NCI-H526 (cell line): ENCODE measurements at places on chromosomes 13 and 19.

DNA sequence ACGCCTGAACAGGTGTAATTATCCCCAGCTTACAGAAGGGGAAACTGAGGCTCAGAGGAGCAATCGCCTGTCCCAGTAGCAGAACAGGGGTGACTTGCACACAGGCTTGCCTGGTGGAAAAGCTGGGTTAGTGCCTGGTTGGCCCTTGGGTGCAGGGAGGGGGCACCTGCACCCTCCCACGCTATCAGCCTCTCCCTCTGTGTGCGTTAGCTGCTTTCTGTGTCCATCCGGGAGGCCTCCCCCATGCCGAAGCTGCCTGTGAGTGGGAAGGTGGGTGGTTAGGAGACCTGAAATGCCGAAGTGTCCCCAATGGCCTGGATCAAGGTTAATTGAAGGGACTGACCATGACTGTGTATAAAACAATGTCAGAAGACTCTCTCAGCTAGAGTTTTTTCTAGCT, 295.0 kb downstream of the ZNF536 start:
- no peak for DNase-seq

DNA sequence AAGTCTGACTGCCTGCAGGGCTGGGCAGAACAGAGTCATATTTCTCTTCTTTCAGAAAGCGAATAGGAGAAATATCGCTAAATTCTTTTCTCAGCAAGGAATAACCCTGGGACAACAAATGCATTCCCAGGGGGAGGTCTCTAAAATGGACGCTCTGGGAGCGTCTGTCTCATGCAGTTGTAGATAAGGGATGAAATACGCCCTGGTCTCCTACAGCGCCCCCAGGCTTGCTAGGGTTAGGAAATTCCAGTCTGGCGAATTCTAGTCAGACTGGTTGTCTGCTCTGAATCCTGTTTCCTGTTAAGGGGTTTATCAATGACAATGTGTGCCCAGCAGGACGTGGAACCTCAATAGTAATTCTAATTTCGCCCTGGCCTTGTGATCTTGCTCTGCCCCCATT, 1214.1 kb downstream of the DIAPH3 start:
- DNase-seq = no peak

GRCh38 chr13:106475852-106476251, 59.6 kb downstream of the EFNB2 start:
- no peak for DNase-seq

- DNase-seq = no peak
Measured at GRCh38 chr13:38473305-38473704, 123.7 kb downstream of the UFM1 start.

DNA sequence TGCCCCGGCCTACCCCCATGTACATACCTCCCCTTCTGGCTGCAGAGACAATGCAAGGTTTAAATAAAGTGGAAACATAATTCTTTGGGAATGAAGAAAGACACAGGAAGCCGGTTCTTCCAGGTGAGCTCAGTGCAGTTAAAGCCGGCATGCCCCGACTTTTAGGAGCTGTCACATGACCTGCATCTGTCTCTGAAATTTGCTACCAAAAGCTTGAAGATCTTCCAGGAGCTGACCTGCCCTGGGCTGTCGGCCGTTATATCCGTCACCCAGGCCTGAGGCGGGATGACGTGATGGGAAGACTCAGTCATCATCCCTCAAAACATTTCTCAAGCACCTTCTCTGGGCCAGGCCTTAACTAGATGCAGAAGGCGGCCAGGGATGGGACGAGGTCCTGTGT, 10.3 kb downstream of the RAB8A start:
- no peak for DNase-seq

- no peak for DNase-seq
Measured at GRCh38 chr19:19306191-19306590, 14.1 kb downstream of the SUGP1 start.

DNA sequence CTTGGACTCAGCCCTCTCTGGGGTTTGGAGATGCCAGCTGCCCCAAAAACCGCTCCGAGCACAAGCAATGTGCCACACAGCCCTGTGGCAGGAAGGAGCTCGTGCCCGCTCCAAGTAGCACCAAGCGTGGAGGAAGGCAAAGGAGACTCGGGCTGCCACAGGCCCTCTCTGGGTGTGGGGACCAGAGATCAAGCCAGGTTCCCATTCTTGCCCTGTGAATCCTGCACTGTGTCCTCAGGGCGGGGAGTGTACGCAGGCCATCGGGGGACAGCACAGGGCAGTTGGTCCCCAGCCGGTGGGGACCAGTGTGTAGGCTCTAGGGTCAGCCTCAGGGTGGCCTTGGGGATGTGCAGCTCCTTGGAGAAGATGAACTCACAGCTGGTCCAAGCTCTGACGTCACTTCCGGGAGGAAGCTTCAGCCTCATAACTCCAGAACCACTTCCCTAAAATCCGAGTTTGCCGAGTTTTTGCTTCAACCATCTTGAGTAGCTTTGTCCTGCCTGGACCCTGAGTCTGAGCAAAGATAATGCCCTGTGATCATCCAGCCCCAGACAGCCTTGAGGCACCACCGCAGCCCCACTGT, 9.3 kb upstream of the CPAMD8 start:
- no peak for DNase-seq

DNA sequence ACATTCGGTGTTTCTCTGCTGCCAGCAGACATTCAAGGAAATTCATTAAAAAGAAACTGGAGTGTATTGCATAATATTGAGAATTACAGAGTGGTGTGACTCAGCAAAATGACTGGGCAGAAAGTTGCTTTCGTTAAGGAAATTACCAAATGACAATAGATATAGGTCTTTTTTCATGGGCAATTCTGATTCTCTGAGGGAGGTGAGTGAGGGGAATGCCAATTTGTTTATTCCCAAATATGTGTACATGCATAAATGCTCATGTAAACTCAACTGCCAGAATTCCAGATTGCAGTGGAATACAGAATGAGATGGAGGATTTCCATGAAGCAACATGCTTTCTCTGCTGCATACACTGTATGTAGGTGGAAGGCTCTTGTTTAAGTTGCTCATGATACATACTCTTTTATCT, 1730.1 kb downstream of the SLITRK5 start:
- no peak for DNase-seq
